GDM1 (cell line): ENCODE measurements at places on chromosomes 1 and 21.

- no peak for DNase-seq
Observed at GRCh38 chr1:160217481-160218051, 12.4 kb downstream of the PEA15 start.

GRCh38 chr1:232142403-232143314, 487.3 kb downstream of the SIPA1L2 start:
- no peak for DNase-seq

- DNase-seq: no peak
Observed at GRCh38 chr1:153733970-153734369, 6.1 kb downstream of the INTS3 start.

- DNase-seq: no peak
Observed at GRCh38 chr1:66250075-66250474, 283.9 kb upstream of the SGIP1 start.

DNA sequence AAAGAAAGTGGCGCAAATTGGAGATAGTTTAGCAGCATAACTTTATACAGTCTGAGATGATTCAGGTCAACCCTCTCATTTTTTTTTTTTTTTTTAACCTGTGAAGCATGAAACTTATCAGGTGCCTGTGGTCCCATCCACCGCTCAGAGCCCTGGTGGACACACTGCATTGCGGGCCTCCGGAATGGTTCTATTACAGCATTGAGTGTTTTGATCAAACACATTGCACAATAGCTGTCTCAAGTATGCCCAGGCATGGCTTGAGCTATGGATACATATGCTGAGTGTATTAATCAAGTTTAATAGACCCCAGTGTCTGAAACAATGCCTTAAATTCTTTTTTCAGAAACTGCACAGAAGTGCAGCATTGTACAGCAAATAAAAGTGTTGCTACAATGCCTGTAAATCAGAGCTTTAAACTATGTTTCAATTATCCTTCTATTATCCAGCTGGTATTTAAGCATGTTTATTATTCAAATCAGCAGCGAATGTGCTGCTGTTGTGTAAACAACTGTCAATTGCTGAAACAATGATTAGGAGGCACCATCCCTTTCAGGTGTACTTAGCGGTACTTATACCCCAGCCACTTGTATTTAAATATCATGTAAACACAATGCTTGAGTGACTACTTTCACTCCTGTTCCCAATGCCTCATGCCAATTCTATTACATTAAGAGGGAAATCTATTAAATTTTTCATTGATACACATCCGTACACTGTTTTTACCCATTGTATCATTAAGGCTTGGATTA, 456.6 kb downstream of the RPS6KC1 start:
- DNase-seq: no peak

- DNase-seq: no peak
Observed at GRCh38 chr1:44316231-44316759, 38.8 kb downstream of the ERI3 start.
